Activated CD4-positive, alpha-beta T cell treated with anti-CD3 and anti-CD28 coated beads, Interleukin-2, amount 50 U/mL, for 4 hours (primary cell): ENCODE measurements at places on chromosomes 2 and 18.

DNA sequence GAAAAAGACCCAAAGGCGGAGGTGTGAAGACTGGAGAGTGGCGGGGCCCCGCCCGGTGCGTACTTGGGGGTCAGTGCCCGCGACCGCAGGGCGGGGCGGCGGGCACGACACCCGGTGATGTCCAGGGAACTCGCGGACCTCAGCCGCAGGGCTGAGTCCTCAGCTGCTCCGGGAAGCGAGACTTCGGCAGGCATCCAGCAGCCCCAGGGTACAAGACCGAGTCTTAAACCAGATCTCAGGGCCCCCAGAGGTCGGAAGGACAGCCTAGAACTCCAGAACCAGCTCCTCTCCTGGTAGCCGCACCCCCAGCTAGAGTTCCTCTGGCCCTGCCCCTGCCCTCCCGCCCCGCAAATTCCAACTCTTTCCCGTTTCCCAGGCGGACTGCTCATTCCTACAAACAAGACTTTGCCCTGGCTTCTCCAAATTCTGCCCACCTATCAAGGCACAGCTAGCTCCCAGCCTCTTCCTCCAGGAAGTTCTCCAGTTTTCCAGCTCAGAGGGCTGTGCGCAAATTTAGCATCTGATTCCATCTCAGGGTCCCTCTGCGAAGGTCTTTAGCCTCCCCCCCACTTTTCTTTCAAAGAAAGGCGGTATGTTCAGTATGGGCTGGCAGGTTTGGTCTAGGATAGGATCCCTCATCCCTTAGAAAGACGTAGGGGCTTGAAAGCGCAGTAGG is 26.0 kb upstream of the NOTO start:
- DNase-seq, result no peak

GRCh38 chr2:68889021-68889420 is 17.8 kb upstream of the BMP10 start:
- no peak for DNase-seq

DNA sequence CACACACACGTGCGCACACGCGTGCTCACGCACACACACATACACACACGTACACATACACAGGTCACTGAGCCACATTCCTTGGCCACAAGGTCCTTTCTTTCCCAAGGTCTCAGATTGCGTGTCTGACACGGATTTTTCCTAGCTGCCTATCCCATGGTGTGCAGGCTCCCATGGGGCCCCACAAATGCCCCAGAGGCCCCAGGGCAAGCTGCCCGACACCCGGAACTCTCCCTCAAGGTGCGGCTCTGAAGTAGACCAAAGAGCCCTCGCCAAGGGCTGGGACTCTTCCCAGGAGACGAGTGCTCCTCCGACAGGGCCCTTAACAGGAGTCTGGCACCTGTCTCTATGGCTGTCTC is 46.7 kb downstream of the SDC1 start:
- no peak for DNase-seq

GRCh38 chr2:26725521-26725820 is 32.9 kb downstream of the KCNK3 start:
- DNase-seq, result no peak

GRCh38 chr2:16021611-16022363 is 81.4 kb downstream of the MYCN start:
- DNase-seq, result no peak

GRCh38 chr2:239391286-239392071 is 9.3 kb downstream of the HDAC4 start:
- no peak for DNase-seq

DNA sequence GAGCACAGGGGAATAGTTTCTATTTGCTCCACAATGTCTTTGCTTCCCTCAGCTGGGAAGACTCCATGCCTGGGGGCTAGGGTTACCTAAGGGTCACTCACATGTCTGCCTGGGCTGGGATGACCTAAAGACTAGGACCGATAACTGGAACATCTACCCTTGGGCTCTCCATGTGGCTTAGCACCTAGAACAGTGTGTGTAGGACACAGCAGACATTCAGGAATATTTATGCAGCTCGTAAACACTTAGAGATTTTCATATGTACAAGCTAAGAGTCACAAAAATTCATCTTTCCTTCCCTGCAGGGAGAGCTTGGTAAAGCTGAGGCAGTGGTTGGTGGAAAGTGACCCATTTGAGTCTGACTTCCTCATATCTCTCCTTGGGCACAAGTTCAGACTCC is 55.8 kb downstream of the FBLN7 start:
- DNase-seq, result no peak

DNA sequence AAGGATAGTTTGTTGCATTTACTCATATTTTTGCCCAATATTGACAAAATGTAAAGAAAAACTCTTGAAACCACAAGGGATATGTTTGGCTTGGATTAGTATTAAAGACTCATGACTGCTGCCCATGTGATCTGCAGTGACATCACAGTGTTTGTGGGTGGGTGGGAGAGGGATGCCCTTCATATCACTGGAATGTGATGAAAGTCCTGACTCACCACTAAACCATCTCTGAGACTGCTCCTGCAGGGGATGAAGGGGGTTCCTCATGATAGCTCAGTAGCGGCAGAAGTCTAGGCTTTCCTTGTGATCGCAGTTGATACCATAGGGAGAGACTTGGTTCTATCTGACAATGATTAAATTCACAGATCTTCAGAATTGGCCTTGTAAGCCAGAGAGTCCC is 451.2 kb downstream of the CNTNAP5 start:
- no peak for DNase-seq

DNA sequence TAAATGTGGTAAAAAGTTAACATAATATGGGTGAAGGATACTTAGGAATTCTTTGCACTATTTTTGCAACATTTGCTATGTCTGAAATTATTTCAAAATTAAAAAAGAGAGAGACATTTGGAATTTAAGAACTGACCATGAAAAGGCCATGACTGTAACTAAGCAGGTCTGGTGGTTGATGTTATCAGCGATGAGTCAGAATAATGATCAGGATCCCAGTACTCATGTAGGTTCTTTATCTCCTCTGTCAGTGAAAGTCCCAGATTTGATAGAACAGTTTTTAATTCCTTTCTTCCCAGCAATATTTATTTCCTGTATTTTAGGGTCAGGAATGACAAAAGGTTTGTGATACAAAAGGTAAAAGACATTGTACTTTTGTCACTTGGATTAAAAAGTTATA is 242.4 kb upstream of the ZNF521 start:
- DNase-seq, result no peak

DNA sequence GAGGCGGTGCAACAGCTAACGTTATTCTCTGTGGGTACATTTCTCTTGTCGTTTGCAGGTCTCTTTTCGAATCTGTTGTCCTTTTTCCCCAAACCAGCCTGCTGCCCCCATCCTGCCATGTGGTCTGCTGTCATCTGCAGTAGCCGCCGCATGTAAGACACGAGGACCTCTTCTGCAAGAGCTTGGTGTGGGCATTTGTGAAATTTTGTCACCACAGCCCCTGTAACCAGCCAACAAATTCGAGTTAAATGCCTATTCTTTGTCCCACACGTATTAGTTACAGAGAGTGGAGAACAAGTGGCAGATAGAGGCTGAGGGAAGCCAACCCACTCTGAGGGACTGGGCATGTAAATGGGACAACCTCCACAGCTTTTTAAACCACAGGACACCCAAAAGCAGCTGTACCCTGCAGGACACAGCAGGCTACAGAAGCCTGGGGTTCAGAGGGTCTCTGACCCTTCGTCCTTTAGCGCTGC is 35.0 kb downstream of the ITGA6 start:
- DNase-seq, result no peak

DNA sequence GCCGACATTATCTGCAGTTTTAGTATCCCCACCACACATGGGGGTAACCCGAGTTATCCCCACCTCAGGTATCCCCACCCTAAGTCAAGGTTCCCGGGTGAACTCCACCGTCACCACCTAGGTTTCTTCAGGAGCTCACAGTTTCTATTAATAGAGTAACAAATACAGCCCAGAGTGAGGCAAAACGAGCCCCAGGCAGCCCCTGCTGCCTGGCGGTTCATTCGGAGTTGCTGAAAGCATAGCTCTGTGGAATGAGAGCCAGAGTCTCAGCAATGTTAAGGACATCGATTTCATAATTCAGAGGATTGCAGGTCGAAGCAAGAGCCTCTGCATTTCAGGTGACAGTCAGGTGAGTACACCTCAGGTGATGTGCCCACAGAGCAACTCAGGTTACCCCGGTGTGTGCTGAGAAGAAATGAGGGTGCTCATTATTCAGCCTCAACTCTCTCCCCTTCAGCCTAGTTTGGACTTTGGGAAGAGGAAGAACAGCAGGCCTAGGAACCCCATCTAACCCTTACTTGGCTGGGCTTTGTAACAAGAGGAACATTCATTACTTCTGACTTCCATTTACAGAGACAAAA is 10.7 kb downstream of the SATB2 start:
- no peak for DNase-seq

GRCh38 chr18:75199327-75199726 is 9.6 kb downstream of the PTGR3 start:
- DNase-seq, result no peak

DNA sequence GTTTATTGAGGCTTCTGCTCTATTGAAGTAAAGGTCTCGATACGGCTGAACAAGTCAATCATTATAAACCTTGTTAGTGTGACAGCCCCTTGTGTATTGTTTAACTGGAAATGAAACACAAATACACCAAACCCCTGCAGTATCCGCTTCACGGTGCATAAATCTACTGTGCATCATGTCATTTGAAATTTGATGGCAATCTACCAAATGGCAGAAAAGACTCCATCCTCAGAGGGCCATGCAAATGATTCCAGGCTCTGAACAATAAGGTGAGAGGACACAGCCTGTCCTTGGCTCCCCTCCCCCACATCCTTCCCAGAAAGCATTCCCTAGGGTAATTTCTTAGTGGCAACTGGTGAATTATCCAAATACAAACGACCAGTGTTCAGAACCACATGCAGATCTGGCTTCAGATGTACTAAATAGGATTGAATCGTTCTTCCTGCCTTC is 80.6 kb downstream of the ADCYAP1 start:
- no peak for DNase-seq

DNA sequence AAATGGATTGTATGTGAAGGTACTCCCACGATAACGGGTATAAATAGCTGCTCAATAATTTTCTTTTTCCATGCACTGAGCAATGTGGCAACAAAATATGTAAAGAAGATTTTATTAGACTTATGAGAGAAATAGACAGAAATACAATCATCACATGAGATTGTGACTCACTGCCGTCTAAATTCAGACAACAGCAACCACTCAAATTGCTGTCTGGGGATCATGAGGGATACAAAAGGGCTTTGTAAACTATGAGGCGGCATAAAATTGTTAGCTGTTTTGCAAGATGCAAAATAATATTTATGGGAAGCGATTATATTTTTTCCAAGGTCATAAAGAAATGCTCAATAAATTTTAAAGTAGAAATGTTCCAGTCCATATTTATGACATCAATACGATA is 259.1 kb upstream of the AGAP1 start:
- DNase-seq, result no peak

- DNase-seq, result no peak
Observed at GRCh38 chr18:69951182-69951581, 3.5 kb upstream of the CD226 start.

DNA sequence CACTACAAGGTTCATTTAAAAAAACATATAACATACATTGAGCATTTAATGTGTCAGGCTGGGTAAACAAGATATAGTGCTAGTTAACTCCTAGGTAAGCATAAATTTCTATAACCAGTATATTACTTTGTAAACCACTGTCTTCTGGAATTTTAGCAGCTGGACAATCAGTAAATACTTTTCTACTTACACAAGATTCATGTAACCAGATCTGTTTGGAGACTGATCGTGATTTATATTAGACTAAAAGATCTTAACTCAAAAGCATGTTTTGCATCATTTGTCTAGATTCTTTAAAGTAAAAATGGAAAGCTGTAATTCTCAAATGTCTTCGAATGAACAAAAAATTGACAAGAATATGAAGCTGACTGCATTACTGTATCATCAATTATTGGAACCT is 941 bp upstream of the SGO2 start:
- no peak for DNase-seq

- no peak for DNase-seq
Observed at GRCh38 chr2:143241403-143242088, 112.3 kb downstream of the ARHGAP15 start.

DNA sequence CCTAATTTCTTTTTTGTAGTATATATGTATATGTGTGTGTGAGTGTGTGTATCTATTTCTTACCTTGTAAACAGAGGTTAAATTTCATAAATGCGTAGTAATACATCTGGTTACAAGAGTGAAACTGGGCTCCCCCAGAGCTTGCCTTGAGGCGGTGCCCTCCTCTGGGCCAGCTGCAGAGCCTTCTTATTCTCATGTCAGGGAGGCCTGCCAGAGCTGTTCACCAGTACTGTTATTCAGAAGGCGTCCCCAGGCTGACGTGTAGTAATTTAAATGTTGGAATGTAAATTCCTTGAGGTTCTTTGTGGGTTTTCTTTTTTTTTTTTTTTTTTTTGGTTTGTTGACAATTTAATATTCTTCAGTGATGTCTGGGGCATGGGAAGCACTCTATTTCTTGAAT is 11.2 kb downstream of the COPS8 start:
- no peak for DNase-seq

DNA sequence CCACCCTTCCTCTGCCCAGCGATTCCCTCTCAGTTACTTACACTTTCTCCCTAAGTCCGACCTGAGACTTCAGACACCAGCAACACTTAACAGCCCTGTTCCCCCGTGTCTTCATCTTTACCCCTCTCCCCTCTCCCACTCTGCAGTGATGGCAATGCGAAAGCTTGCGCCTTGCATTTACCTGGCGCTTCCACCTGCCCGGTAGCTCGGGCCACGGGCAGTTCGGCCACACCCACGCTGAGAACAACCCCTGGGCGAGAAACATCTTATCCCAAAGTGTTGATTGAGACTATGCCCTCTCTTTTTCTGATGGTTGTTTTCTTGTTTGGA is 558 bp downstream of the DNAJC10 start:
- no peak for DNase-seq

- no peak for DNase-seq
Observed at GRCh38 chr18:68035774-68036522, 519.4 kb upstream of the DSEL start.

GRCh38 chr18:23279931-23280330 is 144.6 kb downstream of the CABLES1 start:
- no peak for DNase-seq

DNA sequence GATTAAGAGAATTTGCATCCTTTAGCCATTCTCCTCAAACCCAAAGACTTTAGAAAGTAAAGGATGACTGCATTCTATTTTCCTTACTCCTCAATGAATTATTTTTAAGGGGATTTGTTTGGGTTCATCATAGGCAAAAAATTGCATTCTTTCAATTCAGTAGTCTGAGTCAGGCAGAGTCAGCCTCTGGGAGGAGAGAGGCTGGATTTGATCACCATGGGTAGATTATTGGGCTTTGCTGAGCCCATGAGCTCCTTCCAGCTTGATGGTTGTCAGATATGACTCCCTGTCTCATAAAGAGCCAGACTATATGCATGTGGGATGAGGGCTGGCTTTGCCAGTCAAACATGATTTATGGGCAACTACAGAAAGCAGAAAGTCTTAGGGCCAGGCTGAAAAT is 101.2 kb downstream of the KCNS3 start:
- no peak for DNase-seq

DNA sequence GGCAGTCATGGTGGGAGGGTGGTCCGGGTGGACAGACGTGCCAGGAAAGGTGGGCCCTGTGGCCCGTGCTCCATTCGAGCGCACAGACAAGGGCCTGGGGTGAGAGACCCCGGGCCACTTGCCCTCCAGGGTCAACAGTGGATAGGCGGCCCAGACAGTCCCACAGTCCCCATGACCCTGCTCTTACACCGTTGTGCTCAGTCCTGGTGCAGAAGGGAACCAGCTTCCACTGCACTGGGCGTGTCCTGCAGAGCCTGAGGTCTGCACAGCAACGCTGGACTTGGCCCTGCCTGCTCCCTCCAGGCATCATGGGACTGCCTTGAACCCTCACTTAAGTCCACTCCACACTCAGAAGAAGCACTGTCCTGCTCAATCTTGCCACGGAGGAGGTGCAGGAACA is 52.0 kb downstream of the PXDN start:
- no peak for DNase-seq
